Lung microvascular endothelial cell (primary cell): ENCODE measurements at places on chromosomes 13 and 19. TPM values are rescaled to one million over a fixed set of nuclear protein-coding genes. Genes with fewer than 3 reads are reported as not detected.
A peak's percentile ranks its signal among the peaks of the same experiment; 100 is the strongest.

GRCh38 chr13:90532861-90533492 lies 814.5 kb upstream of the MIR17HG start:
- no peak for DNase-seq

The MEIOSIN gene
- total RNA-seq, result not detected in 2 replicates

DNA sequence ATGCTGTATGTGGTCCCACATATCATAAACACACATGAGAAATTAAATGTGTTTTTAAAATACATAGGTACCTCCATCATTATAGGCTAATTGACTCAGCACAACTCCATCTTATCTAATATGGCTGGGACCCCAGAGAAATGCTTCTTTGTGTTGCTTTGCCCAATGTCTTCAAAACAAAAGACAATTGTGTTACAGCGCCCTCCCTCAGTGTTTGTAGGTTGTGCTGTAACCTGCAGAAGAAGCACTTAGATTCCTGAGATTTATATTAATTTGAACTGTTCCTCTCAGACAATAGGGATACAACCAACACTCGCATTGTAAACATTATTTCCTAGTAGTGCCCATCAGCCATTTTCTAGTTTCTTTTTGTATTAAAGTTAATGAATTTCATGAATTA lies 303.4 kb downstream of the MZT1 start:
- no peak for DNase-seq

The ZNF575 gene
- total RNA-seq, result 0.20 and 0.22 TPM in 2 replicates

DNA sequence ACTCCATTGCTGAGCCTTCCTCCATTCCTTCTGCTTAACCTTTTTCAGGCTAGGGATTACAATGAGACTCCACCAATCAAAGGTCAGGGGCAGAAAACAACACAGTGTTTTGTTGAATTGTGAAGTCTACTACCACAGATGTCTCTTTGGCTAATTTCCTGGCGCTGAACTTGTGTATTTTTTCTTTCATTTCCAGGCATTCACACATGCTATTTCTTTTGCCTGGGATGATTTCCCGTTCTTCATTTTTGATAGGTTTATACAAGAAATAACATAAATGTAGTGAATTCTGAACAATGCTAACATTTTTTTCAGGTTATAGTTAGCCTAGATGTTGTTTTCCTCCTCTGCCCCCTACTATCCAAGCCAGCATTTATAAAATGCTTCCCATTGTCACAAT lies 64.3 kb downstream of the OLFM4 start:
- DNase-seq, result no peak

GRCh38 chr13:71303144-71303543 lies 563.9 kb downstream of the DACH1 start:
- peak; percentile 5 for DNase-seq

The DCLK1 gene
- 8.5 and 10.9 TPM in 2 replicates for total RNA-seq

The KLK11 gene
- not detected in 2 replicates for total RNA-seq

- no peak for DNase-seq
Observed at GRCh38 chr19:3897936-3898335, 17.5 kb downstream of the ATCAY start.

The CLEC17A gene
- total RNA-seq, result not detected in 2 replicates

DNA sequence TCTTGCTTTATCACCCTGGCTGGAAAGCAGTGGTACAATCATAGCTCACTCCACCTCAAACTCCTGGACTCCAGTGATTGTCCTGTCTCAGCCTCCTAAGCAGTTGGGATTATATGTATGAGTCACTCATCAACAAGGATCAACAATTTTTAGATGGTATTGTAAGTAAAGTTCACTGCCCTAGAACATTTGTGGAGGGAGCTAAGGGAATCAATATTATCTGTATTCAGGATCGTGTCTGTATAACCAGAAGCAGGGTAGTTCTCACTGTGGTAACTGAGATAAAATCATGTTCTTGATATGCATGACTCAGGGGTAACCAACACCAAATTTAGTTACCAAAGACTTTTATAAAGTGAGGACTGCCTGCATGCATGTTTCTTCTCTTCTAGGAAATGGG lies 27.0 kb downstream of the ZMYM5 start:
- DNase-seq, result no peak

DNA sequence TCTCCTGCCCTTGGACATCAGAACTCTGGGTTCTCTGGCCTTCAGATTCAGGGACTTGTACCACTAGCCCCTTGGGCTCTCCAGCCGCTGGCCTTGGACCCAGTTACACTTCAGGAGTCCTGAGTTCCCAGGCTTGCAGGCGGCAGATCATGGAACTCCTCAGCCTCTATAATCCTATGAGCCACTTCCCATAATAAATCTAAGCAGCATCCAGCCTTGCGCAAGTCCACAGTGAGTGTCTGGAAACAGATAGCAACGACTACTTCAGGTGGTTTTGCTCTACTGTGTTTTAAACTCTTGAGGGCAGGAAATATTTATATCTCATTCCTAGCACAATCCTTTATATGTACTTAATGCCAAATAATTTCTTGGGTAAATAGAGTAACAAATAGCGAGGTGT lies 92.3 kb downstream of the COL4A1 start:
- no peak for DNase-seq

- no peak for DNase-seq
Observed at GRCh38 chr13:41854758-41855157, 106.2 kb downstream of the VWA8 start.

DNA sequence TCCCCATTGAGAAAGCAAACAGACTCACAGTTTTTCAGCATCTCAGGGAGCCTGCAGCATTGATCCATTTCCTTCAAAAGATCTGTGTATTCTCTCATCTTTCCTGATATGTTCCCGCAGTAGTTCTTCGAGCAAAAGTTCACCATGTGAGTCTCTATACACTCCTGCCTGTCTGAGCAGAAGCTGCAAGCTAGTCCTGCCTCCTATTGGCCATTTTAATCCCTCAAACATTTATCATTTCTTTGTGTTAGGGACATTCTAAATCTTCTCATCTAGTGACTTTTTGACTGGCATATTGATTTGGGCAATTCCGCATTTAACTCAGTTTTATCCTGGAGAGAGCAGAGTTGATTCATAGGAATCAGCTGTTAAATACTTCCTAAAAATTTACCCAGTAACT lies 660.4 kb upstream of the KLF12 start:
- no peak for DNase-seq

GRCh38 chr13:112246731-112247470 lies 129.3 kb upstream of the SPACA7 start:
- DNase-seq, result no peak

DNA sequence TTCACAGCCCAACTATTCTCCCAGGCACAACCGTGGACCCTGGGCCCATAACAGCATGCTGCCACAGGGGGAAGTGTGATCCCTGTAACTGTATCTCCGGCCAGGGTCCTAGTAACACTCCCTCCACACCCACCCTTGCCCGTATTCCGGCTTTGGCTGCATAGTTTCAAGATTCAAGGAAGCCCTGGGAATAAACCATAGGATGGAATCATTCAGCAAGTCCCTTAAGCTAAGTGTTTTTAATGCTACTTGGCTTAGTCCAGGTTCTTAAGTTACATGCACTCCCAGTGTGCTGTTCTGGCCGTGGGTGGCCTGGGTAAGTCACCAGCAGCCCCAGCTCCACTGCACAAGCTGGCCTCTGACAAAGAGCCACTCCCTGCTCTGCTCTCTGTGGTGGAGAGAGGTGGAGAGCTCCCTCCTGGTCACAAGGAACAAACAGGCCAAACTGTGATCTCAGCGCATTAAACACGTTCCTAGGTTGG lies 532.4 kb upstream of the SGCG start:
- DNase-seq, result no peak

- DNase-seq, result peak; percentile 27
Observed at GRCh38 chr19:16856091-16856490, 26.9 kb downstream of the SIN3B start.

The OR1I1 gene
- not detected in 2 replicates for total RNA-seq

The FBXO27 gene
- 0.44 and 0.79 TPM in 2 replicates for total RNA-seq

The GDF15 gene
- 70.0 and 104 TPM in 2 replicates for total RNA-seq

- DNase-seq, result peak; percentile 21
Observed at GRCh38 chr13:45879666-45880065, 28.1 kb upstream of the SIAH3 start.

GRCh38 chr13:82477436-82477835 lies 1404.8 kb downstream of the SLITRK1 start:
- no peak for DNase-seq

DNA sequence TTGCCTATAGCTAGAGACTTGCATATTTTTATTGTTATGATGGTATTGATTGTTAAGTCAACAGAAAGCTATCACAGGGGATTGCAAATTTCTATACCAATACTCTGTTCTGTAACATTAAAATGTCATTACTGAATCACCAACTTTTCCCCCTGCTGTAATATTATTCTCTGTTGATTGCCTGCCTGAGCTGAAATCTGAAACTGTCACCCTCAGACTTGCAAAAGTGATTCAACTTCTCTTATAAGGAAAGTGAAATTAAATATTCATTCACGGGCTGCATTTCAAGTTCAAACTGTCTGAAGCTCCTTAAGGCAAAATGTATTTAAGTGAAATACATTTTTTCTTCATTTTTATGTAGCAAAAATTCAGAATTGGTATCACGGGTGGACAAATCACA lies 723.2 kb downstream of the PCDH9 start:
- DNase-seq, result no peak

DNA sequence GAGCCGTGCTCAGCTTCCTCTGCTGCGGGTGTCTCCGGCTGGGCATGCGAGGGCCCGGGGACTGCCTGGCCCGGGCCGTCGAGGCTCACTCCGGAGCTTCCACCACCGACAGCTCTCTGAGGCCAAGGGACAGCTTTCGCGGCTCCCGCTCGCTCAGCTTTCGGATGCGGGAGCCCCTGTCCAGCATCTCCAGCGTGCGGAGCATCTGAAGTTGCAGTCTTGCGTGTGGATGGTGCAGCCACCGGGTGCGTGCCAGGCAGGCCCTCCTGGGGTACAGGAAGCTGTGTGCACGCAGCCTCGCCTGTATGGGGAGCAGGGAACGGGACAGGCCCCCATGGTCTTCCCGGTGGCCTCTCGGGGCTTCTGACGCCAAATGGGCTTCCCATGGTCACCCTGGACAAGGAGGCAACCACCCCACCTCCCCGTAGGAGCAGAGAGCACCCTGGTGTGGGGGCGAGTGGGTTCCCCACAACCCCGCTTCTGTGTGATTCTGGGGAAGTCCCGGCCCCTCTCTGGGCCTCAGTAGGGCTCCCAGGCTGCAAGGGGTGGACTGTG lies 1.2 kb downstream of the S1PR4 start:
- no peak for DNase-seq

GRCh38 chr19:18057557-18057956 lies 29.2 kb downstream of the IL12RB1 start:
- DNase-seq, result peak; percentile 11

The CEACAM7 gene
- total RNA-seq, result 0.44 and 0.60 TPM in 2 replicates

The ZNF709 gene
- total RNA-seq, result 2.6 and 4.4 TPM in 2 replicates

- no peak for DNase-seq
Observed at GRCh38 chr19:41987141-41987860, 6.7 kb downstream of the ATP1A3 start.

The DPY19L3 gene
- total RNA-seq, result 15.3 and 22.6 TPM in 2 replicates

DNA sequence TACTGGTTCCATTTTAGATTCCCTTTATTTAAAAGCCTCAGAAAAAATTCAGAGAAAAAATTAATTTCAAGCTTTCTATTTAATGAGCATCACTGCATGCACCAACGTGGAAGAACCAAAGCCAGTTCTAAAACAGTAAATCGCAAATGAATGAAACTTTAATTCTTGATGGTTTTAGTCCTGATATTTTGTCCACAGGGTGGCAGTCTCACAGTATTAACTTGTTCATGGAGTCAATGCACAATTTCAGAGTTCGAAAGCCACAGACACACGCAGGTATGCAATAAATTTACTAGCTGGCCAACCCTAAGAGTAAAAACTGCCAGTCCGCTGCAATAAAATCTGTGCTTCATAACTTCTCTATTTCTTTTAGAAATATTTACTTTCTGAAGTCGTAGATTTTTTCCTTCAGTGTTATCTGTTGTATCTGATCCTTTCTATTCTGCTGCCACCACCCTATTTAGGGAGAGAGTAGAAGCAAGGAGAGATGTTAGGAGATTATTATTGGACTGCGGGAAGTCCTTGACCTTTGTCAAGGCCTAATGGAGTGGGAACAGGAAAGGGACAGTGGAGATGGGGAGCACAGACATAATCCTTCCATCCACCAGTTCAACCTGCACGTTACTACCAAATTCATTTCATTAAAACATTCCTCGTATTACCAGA lies 7.0 kb upstream of the WBP4 start:
- DNase-seq, result peak; percentile 65

GRCh38 chr19:53432088-53432661 lies 391 bp downstream of the ZNF761 start:
- DNase-seq, result peak; percentile 16

DNA sequence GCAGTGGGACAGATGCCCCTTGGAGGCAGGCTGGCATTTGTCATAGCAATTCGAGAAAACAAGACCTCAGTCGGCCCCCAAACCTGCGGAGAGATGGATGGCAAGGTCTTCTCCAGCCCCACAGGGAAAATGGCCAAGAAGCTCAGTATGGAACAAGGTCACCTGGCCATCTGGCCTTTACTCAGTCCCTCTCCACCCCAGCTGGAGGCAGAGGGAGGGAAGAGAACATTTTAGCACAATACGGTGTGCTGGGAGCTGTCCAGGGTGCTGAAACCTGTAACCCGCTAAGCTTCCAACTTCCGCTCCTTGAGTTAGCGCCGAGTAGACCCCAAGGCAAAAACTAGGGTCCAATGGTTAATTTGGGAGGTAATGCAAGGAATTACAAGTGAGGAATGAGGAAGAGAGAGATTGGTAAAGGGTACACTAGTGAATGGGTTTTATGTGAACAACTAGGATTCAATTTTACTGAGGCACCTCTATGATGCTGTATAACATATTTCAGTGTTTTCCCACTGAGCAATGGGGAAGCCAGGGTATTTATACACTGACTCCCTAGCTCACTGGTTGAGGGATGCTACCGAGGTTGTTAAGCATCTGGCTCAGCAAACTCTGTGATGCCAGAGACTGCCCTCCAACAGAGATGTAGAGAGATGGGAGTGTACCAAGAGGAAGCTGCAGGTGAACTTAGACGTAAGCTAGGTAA lies 64.3 kb downstream of the CACNA1A start:
- peak; percentile 48 for DNase-seq

DNA sequence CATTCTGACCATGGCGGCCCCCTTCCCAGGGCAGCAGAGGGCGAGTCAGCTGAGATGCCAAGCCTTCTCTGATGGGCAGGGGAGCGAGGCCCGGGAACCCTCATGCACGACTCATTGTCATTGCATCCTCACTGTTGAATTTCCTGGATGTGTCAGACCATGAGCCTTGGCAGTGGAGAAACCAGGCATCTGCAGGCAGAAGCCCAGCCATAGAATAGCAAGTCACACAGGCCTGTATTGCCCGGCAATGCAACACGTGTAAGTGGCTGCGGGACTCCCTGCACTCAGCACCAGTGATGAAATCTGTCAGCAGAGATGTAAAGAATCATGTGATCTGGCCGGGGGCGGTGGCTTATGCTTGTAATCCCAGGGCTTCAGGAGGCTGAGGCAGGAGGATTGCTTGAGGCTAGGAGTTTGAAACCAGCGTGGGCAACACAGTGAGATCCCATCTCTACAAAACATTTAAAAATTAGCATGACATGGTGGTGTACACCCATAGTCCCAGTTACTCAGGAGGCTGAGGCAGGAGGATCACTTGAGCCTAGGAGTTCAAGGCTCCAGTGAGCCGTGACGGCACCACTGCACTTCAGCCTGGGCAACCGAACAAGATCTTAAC lies 199.7 kb downstream of the KATNAL1 start:
- no peak for DNase-seq

GRCh38 chr13:52399708-52400107 lies 6.3 kb downstream of the THSD1 start:
- peak; percentile 70 for DNase-seq

The SERP2 gene
- total RNA-seq, result 1.5 and 3.6 TPM in 2 replicates
